ENCODE measurements at places on chromosomes 12 and 14.

GRCh38 chr12:57803319-57803893 lies 15.1 kb downstream of the AVIL start:
- DNase-seq, result no peak

GRCh38 chr14:96217376-96217913 lies 12.8 kb downstream of the BDKRB2 start:
- no peak for DNase-seq

DNA sequence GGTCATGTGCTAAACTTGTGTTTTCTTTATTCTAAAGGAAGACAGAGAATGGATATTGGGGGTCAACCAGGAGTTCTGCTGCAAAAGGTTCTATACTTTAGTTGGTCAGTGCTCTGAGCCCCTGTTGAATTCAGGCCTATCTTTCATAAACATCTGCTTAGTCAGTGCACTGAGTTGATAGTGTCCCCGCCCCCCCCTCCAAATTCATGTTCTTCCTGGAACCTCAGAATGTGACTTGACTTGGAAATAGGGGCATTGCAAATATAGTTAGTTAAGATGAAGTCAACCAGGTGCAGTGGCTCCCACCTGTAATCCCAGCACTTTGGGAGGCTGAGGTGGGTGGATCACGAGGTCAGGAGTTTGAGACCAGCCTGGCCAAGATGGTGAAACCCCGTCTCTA lies 23.3 kb downstream of the CHST11 start:
- no peak for DNase-seq

DNA sequence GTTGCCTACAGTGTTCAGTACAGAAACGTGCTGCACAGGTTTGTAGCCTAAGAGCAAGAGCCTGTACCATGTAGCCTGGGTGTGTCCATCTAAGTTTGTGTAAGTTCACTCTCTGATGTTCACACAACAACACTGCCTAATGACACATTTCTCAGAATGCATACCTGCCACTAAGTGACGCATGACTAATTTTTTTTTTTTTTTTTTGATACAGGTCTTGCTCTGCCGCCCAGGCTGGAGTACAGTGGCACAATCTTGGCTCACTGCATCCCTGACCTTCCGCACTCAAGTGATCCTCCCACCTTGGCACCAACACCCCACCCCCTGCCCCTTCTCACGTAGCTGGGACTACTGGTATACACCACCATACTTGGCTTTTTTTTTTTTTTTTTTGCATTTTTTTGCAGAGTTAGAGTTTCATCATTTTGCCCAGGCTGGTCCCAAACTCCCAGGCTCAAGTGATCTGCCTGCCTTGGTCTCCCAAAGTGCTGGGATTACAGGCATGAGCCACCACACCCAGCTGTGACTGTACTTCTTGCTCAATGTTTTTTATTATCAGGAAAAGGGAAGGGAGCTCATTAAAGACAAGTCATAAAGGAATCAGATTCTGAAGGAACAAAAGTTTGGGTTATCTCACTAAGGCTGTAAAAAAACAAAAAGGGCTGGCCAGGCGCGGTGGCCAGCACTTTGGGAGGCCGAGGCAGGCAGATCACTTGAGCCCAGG lies 10.0 kb upstream of the CDC42BPB start:
- no peak for DNase-seq

GRCh38 chr12:112115259-112116045 lies 6.9 kb upstream of the NAA25 start:
- no peak for DNase-seq

- no peak for DNase-seq
These were observed 288.4 kb downstream of the CACNA1C start for GRCh38 chr12:2341051-2341751.

DNA sequence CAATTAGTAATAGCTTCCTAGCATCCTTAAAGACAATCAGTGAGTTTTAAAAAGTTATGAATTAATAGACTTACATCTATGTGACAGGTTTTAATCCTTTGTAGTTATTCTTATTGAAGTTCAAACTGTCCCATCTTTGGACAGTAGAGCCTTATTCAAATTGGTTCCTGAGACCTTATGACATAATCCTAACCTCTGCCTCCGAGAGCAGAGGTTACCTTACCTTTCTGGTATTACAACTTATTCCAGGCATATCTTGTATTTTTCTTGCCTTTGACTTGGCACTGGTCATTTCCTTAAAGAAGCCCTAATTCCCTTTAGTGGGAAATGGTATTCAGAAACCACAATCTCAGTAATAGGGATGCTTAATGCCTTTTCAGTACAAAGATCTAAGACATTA lies 21.8 kb downstream of the BTBD7 start:
- no peak for DNase-seq

GRCh38 chr12:115756271-115756670 lies 521.2 kb downstream of the MED13L start:
- no peak for DNase-seq

DNA sequence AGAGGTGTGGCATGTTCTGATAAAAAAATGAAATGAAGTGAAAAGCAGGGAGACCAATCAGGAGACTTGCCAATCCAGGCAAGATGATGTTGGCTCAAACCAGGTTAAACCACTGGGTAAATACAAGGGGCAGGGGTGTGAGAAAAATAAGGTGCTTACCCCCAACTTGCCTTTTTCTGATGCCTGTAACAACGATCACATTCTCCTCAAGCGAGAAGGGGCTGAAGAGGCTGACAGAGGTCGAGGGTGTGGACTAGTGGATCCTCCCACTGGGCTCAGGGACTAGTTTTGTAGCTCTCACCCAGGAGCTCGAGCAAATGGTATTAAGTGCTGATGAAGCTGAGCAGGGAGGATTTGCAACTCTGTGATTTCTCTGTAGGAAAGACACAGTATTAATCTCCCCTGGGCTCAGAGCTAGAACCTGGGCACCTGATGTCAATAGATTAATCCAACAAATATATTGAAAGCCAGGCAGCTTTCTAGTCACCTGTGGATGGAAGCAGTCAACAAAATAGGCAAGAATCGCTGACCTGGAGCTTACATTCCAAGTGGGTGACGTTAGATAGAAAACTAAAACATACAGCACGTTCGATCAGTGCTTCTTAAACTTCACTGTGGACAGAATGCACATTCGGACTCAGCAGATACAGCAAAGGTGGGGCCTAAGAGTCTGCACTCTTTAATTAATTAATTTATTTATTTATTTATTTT lies 15.2 kb upstream of the EAPP start:
- DNase-seq, result no peak

DNA sequence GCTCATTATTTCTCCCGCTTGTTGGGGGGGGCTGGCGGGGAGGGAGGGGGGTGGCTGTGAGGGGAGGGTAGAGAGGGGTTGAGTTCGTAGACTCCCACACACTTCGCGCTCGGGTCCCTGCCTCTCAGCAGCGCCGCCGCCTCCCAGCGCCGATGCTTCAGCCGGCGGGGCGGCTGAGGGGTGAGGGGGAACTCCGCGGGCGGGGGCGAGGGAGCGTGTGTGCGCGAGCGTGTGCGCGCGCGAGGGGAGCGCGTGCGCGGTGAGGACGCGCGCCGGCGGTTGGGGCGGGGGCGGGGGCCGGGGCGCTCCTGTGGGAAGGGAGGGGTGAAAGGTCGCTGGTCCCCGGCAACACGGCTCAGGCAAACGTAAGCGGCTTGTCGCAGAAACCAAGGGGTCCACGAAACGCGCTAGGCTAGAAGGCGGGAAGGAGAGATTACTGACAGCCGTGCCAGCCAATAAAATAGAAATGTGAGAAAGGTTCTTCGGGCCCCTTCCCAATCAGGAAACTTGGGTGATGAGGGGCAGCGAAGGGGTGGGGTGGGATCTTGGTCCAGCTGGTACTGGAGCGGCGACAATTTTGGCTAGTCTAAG lies 343 bp upstream of the NOVA1 start:
- no peak for DNase-seq

DNA sequence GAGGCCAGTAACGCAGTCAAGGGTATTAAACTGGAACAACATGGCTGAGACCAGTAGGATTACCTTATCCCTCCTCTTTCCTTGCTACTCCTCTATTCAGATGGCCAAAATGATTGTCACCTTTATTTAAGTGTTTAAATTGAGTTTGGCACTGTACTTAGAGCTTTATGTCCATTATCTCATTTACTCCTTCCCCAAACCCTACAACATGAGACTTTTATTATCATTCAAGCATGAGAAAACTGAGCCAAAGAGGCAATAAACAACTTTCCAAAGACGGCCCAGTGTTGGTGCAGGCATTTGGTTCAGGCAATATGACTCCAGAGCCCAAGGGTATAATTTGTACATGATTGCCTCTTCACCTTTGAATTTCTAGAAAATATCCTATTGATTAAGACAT lies 370.9 kb upstream of the KITLG start:
- DNase-seq, result no peak

- no peak for DNase-seq
These were observed 38.0 kb upstream of the FOXN3 start for GRCh38 chr14:89454996-89455395.
